Naive thymus-derived CD8-positive, alpha-beta T cell (primary cell): ENCODE measurements at places on chromosomes 7 and 10. TPM values are rescaled to one million over a fixed set of nuclear protein-coding genes. Genes with fewer than 3 reads are reported as not detected.
A peak's percentile ranks its signal among the peaks of the same experiment; 100 is the strongest.

- no peak for DNase-seq
Measured at GRCh38 chr7:80929619-80930018, 10.8 kb upstream of the SEMA3C start.

GRCh38 chr7:99372275-99373090 lies 2.0 kb upstream of the ARPC1B start:
- peak; percentile 57 for DNase-seq

- DNase-seq, result no peak
Measured at GRCh38 chr10:3548702-3549101, 236.3 kb downstream of the KLF6 start.

GRCh38 chr7:135194494-135195095 lies 16.7 kb downstream of the WDR91 start:
- DNase-seq, result no peak

Gene GNGT1
- total RNA-seq, result not detected

Gene ZNF488
- total RNA-seq, result not detected
